ENCODE measurements at places on chromosomes 1 and 21.

GRCh38 chr1:55012661-55013060 is 13.9 kb downstream of the BSND start:
- no peak for DNase-seq

- DNase-seq = no peak
These were observed 5.0 kb upstream of the KIF21B start for GRCh38 chr1:201028461-201028889.

DNA sequence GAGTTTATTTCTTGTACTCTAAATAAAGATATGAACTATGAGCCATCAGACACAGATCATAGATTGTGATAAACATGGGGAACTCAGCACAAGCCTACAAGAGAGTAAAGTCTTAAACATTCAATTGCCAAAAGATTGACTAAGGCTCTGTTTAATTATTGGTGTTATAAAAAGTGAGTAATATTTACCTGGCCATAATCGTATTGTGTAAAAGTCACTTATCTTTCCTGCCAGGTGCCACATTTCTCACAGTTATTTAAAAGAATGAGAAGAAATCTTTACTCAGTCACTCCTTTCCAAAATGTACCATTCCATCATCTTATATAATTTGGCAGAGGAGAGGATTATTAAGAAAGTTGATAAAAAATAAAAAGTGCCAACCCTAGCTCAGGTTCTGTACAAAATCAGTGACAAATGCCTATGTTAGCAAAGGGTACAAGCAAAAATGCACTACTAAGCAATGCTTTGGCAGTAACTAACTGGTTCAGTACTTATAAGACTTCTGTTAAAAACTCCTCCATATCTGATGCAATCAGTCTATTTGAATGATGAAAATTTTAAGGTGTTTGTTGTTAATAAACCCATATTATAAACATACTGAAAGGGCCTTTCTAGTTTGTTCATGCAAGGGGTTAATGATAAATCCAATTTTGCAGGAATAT is 5.8 kb upstream of the NR5A2 start:
- DNase-seq = no peak

DNA sequence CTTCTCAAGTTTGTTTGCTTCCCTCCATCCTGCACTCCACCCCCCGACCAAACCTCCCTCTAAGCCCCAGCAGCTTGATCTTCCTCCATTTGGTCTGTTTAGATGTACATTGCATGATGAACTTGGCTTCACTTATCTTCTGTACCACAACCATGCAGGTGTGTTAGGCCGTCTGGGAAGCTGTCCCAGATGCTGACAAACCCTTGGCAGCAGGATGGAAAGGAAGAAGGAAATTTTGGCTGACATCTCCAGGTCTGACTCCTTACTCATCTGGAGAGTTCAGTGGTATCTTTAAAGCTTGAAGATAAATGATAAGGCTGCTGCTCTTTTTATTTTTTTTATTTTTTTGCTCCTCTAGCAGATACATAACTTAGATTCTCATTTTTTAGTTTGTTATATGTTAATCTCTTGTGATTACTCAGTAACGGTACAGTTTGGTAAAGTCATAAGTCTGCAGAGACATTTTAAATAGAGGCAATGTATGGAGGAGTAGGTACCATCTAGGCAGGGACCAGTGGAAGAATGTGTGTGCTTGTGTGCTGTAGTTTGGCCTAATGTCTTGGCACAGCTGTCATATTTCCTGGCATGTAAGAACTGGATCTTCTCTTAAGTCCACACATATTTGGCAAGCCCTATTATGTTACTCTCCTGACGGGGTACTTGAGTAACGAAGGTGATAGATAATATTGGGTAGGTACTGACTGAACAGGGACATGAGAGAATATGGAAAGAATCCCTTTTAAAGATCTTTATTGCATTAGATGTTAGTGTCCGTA is 79.7 kb downstream of the CACHD1 start:
- DNase-seq = no peak

- DNase-seq = no peak
These were observed 10.0 kb upstream of the FAAP20 start for GRCh38 chr1:2204415-2205190.

GRCh38 chr21:16156841-16157489 is 427.2 kb downstream of the USP25 start:
- DNase-seq = no peak

- DNase-seq = no peak
These were observed 111.6 kb downstream of the COLGALT2 start for GRCh38 chr1:183925947-183926346.

DNA sequence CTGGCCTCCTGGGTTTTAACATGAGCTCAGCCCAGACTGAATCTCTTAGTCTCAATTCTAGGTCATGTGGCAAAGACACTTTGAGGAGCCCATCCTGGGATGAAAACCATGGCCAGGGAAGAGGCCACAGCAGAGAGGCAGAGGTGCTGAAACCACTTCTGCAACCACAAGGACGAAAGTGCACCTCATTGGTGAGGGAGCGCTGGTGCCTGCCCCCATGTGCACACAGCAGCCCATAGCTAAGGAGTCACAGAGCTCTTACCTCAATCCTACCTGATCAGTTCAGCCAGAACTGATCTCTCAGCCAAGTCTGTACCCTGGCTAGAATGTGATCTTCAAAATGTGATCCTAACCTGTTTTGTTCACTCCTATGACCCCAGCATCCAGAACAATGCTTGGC is 32.9 kb upstream of the SRP9 start:
- DNase-seq = no peak

DNA sequence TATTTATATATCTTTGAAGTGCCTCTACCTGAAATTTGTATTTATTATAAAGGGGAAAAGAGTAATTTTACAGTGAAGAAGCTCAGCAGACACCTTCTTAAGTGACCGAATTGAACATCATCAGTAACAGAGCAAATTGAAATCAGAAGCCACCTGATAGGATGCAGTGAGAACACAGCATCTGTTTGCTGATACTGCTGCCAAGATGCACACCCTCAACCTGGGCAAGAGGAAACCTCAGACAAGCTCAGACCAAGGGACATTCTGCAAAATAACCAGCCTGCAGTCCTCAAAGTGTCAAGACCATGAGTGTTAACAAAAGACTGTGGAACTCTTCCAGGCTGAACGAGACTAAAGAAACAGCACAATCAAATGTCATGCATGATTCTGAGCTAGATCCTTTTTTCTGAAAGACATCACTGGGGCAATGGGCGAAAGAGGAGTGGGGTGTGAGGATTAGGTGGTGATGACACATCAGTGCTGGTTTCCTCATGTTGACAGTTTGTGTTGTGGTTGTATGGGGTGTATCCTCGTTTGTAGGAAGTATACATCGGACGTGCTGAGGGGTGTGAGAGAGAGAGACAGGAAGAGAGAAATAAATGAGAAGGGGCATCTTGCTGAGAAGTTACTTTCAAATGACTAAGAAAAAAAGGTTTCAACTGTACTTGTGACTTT is 103.7 kb downstream of the ABCA4 start:
- DNase-seq = no peak

- DNase-seq = no peak
These were observed 30.0 kb upstream of the S100A7 start for GRCh38 chr1:153490272-153491051.

- no peak for DNase-seq
These were observed 125.9 kb downstream of the RIPK4 start for GRCh38 chr21:41640748-41641509.

- DNase-seq = no peak
These were observed 68.9 kb upstream of the ACTRT2 start for GRCh38 chr1:2952371-2952770.

DNA sequence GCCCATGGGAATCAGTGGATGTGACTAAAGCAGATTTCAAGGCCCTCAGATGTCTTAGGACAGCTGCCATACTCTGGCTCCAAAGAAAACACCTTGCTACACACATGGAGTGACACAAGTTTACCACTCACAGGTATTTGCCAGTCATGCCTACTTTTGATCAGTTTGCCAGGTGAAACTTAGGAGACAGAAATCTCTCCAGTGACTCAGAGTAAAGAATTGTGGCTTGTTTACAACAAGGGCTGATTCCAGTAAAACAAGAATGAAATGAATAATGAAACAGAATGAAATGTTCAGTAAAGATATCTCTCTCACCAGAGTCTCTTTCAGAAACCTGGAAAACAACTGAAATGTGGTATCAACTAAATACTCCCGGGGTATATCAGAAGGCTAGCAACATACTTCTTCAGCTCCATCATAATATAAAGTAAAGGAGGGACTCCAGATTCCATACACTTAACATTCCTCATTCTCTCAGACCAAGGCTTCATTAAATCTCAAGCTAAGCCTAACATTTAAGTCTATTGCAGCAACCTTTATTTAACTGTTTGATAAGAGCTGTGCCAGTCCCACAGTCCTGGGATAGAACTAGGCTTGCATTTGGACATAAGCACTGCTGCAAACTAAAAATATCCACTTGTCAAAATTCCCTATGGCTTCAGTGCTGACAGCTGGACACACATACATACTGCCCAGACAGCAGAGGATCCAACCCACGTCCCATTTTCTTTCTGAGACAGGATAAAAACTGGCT is 143.3 kb downstream of the SIPA1L2 start:
- no peak for DNase-seq

DNA sequence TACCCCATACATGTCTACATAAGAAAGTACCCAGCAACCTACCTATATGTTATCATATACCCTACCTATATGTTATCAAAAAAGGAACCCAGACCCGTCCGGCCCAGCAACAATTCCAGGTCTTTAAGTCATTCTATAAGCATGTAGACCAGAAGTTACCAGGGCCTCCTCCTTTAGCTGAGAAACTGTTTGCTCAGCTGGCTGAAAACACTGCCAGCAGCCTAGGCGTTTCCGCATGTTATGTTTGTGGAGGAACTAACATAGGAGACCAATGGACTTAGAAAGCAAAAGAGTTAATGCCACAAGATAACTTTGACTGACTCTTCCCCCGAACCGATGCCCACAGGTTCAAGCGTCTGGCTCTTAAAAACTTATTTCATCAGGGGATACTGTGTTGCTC is 7.1 kb upstream of the ZNF678 start:
- no peak for DNase-seq

DNA sequence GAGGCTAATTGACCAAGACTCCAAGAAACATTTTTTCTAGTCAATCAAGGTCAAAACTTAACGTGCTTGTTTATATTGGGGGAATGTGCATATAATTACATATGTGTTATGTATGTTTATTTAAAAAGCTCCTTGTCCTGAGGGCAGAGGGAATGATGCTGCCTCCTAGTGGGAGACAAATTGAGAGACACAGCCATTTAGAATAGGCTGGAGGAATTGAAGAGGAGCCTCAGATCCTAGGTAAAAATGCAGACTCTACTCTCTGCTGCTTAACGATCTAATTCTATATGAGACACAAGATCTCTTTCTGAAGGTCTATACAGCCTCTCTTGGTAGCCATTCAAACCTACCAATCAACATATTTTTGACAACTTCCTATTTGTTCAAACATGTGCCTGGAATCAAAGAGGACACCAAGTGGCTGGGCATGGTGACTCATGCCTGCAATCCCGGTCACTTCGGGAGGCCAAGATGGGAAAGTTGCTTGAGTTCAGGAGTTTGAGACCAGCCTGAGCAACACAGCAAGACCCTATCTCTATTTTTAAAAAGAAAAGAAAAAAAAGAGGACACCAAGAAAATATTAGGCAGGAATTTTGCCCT is 136.6 kb upstream of the ZNF648 start:
- DNase-seq = no peak

- no peak for DNase-seq
These were observed 841 bp downstream of the CENPF start for GRCh38 chr1:214603819-214604252.

GRCh38 chr21:44089001-44089911 is 17.9 kb upstream of the PWP2 start:
- no peak for DNase-seq

DNA sequence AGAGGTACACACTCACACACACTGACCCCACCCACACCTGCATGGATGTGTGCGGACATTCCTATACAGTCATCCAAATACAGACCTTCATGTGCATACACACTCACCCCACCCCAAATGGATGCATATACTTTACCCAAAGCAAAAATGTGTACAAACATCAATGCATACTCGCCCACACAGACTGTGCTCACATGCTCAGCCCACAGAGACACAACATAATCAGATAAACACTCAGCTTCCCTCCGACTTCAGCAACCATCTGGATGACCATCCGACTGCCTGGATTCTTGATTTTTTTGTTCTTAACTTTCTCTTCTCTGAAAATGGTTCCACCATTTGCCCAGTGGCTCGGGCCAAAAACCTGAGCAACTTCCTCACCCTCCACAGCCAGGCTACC is 24.4 kb upstream of the GJB5 start:
- DNase-seq = no peak

DNA sequence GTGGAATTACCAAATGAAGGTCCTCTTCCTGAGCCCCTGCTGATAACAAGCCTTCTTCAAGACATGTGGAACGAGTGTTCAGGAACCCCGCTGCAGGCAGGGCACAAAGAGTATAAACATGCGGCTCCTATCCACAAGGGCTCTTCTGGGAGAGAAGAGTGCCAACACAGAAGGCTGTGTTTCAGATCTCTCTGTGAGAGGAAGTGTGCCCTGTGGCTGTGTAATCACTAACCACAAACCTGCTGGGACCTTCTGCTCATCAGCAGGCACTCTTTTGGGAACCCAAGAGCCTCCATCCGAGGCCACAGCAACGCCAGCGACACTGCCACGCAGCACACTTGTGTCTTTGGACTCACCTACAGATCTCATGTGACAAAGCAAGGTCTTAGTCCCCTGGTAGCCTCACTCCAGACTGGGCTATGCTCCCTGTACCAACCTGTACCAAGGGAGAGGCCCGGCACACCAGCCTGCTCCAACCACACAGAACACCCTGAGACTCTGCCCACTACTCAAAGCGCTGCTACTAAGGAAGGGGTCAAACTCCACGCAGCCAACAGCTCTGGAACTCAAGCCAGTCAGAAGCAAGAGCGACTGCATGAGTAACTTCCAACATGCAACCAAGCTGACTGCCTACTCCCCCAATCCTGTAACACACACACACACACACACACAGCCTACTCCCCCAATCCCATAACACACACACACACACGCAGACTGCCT is 7.8 kb downstream of the PTTG1IP start:
- DNase-seq = no peak

- no peak for DNase-seq
These were observed 2.2 kb downstream of the FBXO28 start for GRCh38 chr1:224116131-224116530.

DNA sequence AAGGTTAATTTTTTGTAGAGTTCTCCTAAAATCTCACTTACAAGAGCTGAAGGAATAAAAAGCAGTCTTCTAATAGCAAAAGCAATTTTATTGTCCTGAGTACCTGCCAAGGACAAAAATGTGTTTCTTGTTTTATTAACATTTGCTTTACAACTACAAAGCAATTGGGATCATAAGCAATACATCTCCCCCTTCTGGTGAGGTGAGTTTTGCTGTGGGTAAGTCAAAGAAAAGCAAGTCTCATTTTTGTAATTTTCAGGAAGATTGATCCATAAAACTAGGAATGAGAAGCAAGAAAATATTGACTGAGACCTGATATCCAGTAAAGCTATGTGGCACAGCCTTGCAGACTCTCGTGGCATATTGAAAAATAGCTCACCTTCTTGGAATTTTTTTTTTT is 2162.7 kb downstream of the NCAM2 start:
- no peak for DNase-seq

GRCh38 chr1:236018885-236019453 is 45.9 kb downstream of the NID1 start:
- no peak for DNase-seq
